ENCODE measurements at places on chromosomes 6 and 20. TPM values are rescaled to one million over a fixed set of nuclear protein-coding genes. Genes with fewer than 3 reads are reported as not detected.

The VWA7 gene
- total RNA-seq, result 2.5 TPM

The MEP1A gene
- total RNA-seq, result not detected

DNA sequence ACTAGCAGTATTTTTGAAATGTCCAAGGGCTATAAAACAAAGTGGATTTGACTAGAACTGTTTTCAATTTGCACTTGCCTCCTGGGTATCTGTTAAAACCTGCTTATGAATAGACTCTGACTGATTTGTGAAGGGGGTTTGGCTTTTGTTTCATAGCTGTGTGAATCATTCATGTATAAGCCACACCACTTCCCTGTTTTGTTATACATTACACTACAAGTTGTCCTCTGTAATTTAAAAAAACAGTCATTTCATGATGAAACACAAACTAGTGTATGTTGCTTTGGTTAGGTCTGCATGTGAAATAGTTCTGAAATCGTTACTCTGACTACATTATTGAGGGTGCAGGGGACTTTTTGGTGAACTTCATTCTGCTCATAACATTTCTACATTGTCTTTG lies 121.7 kb downstream of the NKAIN2 start:
- H3K4me3 ChIP-seq, result no peak overlapping the region
- DNase-seq, result no peak
- no peak overlapping the region for H3K27ac ChIP-seq
- peaks cover 4% of the 10 kb centered on the region for H3K27me3 ChIP-seq

GRCh38 chr20:2141600-2142575 lies 40.3 kb downstream of the STK35 start:
- H3K27ac ChIP-seq, result no peak overlapping the region
- no peak for DNase-seq
- H3K36me3 ChIP-seq, result peaks cover 24% of the 10 kb centered on the region
- H3K27me3 ChIP-seq, result no peaks in the 10 kb centered on the region

GRCh38 chr6:17908831-17909230 lies 78.6 kb downstream of the KIF13A start:
- no peak overlapping the region for H3K27ac ChIP-seq
- H3K27me3 ChIP-seq, result no peaks in the 10 kb centered on the region
- no peak for DNase-seq
- no peaks in the 10 kb centered on the region for H3K36me3 ChIP-seq

DNA sequence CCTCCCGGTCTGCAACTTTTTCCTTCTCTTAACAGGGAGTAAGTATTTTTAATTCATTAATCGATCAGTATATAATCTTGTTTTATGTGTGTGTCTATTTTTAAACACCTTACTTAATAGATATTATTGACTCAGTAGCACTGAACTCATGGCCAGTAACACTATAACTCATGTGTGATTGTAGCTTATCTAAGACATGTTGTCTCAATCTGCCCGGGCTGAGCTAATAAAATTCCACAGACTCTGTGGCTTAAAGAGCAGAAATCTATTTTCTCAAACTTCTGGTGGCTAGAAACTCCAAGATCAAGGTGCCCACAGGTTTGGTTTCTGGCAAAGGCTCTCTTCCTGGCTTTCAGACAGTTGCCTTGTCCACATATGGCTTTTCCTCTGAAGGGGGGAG lies 68.8 kb upstream of the TNFAIP3 start:
- no peaks in the 10 kb centered on the region for H3K27me3 ChIP-seq
- no peak overlapping the region for H3K27ac ChIP-seq
- H3K36me3 ChIP-seq, result no peaks in the 10 kb centered on the region

GRCh38 chr20:62402456-62403150 lies 4.5 kb downstream of the CABLES2 start:
- no peaks in the 10 kb centered on the region for H3K27me3 ChIP-seq
- DNase-seq, result no peak
- no peaks in the 10 kb centered on the region for H3K4me1 ChIP-seq
- H3K27ac ChIP-seq, result no peak overlapping the region

DNA sequence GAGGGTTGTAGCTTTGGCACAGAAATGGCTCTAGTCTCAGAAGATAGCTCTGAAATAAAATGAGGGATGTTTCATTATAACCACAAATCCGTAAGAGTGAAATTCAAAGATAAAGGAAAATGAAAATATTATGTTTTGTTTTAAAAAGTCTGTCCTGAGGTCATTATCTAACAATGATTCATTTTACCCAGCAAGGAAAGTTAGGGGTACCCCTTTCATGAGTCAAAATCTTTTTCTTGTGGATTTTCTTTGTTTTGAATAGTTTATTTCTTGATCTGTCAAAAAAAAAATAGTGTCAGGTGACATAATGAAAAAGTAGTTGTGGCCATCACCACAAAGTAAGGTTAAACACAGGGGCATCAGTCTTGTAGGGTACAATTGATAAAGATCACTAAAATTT lies 59.7 kb upstream of the MYB start:
- no peak overlapping the region for H3K4me3 ChIP-seq
- H3K4me1 ChIP-seq, result no peaks in the 10 kb centered on the region
- H3K36me3 ChIP-seq, result no peaks in the 10 kb centered on the region
